ENCODE measurements at places on chromosomes 5 and 9.

DNA sequence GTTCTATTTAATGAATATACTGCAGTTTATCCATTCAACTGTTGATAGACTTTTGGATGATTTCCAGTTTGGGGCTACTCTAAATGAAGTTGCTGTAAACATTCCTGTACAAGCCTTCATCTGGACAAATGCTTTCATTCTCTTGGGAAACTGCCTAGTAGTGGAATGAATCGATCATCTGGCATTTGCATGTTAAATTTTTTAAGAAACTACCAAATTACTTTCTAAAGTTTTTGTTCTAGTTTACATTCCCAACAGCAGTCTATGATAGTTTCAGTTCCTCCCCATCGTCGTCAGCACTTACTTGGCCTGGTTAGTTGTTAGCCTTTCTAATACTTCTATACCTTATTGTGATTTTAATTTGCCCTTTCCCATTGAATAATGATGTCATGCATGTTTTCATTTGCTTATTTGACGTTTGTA is 306.3 kb downstream of the FER start:
- DNase-seq = no peak

GRCh38 chr5:50653946-50654345 is 12.5 kb upstream of the PARP8 start:
- DNase-seq = no peak

GRCh38 chr5:57207681-57208080 is 33.8 kb downstream of the GPBP1 start:
- DNase-seq = no peak

- no peak for DNase-seq
These were observed 259.6 kb upstream of the RPS23 start for GRCh38 chr5:82537687-82538306.

DNA sequence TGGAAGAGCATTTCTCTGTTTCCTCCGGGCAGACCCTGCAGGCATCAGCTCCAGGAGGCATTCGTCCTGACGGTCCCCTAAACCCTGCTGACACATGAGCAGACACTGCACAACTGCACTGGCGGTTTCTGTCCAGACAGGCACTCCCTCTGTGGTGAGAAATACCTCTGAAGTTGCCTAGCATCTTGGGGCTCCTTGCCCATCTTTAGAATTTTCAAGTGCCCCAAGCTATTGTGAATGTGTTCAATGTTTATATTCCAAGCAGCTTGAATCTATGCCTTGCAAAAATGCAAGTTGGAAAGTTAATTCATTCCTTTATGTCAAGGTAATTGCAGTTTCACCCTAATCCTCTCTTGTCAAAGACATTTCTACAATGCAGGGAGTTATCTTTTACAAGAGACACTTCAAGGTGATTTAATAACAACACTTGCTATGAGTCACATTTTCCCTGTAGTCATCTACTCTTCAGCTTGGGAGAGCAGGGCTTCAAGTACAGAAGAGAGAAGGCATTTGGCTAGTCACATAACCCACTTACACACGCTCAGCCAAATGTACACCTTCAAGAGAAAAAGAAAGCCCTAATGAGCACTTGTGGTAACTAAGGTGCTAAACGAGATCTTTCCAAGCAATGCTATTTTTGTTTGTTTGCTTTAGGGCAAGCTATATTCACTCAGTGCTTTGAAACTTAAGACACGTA is 302.5 kb downstream of the MLLT3 start:
- no peak for DNase-seq

GRCh38 chr5:22938362-22938761 is 85.2 kb upstream of the CDH12 start:
- DNase-seq = no peak

DNA sequence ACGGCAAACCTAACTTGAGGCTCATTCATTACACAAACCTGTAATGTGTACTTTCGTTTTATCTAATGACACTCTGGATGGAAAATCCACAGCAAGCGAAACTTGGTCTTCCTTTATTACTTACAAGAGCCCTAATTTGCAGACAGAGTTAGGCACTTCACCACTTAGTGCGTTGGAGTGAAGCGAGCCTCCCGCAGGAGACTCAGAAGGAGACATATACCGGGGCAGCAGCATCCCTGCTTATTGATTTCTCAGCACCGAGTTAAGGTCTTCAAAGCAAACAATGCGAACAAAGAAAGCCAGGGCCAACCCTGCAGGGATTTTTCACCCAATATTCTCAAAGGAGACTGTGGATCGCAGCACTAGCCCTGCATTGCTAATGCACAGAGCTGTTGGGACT is 28.6 kb downstream of the LSM11 start:
- DNase-seq = no peak

GRCh38 chr5:179817890-179818745 is 2.6 kb upstream of the SQSTM1 start:
- no peak for DNase-seq

GRCh38 chr5:45060724-45061123 is 252.0 kb downstream of the MRPS30 start:
- DNase-seq = no peak

DNA sequence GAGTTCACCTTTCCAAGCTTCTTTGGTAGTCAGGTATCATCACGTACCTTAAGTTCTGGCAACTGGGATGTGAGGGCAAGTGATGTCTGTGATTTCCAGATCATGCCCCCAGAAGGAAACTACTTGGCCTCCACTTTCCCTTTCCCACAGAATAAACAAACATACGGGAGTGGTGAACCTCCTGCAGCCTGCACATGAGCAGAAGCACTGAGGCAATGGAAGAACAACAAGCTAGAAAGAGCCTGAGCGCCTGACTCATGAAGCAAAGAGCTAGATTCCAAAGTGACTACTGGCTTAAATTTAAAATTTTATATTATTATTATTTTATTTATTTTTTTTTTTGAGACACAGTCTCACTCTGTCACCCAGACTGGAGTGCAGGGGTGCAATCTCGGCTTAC is 35.0 kb downstream of the ARL15 start:
- no peak for DNase-seq

DNA sequence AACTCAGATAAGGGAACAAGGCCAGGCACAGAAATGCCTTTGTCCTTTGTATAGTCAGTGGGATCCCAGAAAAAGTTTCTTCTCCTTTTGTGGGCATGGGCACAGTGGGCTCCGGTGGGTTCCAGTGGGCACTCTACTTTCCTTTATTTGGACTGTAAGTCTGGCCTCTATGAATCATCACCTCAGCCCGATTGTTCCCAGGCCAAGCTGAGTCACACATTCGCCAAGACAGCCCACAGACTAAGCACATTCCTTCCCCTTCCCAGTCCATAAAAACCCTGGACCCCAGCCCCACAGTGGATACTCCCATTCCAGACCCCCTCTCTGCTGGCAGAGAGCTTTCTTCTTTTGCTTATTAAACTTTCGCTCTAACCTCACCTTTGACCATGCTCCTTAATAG is 165.0 kb downstream of the FBXL17 start:
- no peak for DNase-seq

DNA sequence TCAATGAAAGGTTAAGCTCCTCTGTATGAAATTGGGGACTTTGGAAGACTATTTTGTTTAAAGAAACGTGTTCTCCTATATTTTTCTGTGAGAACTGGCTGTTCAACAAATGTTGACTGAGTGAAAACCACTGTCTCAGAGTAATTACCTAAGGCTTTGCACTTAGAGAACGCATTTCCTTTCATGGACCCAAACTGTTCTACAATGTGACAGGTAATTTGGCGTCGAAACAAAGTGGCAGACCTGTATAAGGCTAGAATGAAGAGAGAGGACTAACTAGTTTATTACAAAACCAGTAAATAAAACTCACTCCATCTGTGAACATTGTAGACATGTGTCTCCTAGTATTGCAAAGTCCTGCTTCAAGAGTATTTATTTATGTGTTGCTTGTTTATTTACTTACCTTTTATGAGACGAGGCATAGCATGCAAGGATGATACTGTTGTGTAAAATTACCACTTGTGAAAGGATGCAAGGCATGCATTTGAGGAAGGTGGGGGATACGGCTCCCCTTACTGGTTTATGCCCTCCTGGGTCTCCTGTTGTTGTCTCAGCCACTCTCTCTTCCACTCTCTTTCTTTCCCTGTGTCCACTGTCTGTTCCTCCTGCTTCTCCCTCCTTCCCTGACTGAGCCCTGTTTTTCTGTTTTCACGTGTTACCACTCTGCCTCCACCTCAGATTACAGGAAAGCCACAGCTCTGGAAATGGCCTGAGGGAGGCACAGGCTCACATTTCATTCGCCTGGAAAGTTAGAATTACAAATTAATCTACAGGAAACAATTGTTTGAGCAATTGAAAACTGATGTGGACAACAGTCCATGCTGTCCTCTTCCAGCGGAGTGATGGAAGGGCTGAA is 444.0 kb upstream of the ZNF608 start:
- DNase-seq = no peak

DNA sequence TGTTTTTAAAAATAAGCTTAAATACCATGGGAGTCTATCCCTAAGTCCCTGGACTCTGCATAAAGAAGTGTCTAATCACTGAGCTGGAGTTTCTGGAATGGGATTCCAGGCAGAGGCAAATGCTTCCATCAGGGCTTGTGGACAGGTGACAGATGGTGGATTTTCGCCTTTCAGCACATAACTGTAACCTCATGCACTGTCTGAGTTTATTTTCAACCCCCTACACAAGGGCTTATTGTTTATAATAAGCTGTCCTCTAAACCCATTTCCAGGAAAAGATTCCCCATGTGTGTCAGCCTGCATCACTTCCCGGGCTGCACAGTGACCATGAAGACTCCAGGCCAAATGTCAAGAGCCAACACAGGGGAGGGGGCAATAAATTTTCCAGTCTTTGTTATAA is 264.0 kb downstream of the PIK3R1 start:
- DNase-seq = no peak

GRCh38 chr5:73908846-73909245 is 282.9 kb downstream of the ARHGEF28 start:
- DNase-seq = no peak

DNA sequence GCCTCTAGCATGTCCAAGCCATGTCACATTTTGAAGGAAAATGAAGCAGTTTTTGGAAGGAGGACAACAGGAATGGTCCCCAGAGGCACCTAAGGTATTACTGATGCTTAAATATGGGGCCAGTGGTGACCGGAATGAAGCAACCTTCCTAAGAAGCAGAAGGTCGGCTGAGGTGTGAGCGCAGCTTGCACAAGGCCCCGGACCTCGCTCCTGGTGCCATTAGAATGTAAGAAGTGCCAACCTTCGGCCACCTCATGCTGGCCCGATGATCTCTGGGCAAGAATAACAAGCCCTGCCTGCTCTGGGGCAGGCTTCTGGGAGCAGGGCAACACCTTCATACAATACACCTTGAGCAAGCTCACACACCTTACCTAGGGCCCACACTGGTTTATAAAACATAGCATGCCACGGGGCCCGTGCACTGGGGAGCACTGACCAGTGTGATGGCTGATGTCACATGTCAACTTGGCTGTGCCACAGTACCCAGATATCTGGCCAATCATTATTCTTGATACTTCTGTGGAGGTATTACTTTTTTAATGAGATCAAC is 21.9 kb downstream of the SEMA4D start:
- DNase-seq = no peak

- DNase-seq = no peak
These were observed 135.3 kb upstream of the EPB41L4A start for GRCh38 chr5:112554101-112554977.

DNA sequence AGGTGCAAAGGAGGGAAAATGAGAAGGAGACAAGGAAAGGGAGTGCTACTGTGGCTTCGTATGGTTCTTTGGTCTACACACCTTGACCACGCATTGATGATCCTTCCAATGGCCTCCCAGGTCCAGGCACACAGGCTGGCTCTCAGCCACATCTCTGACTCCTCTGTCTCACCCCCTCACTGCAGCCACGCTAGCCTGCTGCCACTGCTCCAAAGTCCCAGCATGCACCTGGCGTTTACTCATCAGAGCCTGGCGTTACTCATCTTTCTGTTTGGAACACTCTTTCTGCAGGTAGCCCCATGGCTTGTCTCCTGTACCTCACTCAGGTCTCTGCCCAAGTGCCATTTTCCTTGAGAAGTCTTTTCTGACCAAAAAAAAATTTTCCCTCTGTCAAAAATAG is 195.5 kb downstream of the SNCAIP start:
- DNase-seq = no peak
